GM13976 (cell line): ENCODE measurements at places on chromosomes 3 and 15.

DNA sequence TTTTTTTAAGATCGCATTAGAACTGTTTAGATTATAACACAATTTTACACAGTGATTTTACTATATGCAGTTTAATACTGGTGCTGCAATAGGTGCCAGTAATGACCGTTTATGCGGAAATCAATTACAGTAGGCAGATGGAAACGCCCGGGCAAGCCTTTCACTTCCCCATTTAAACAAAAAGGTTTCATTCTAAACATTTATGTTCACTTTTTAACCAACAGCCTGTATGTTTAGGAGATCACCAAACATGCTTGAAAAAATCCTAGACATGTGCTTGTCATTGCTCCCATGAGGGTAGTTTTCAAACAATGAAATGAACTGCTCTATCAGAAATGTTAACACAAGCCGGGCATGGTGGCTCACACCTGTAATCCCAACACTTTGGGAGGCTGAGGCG lies 2.7 kb downstream of the BNIP2 start:
- peak; percentile 49 for DNase-seq

GRCh38 chr3:46416125-46416810 lies 9.2 kb downstream of the CCRL2 start:
- no peak for DNase-seq

- DNase-seq, result no peak
Observed at GRCh38 chr3:129346695-129347457, 68.2 kb downstream of the HMCES start.

- no peak for DNase-seq
Observed at GRCh38 chr15:38164507-38164906, 88.1 kb upstream of the SPRED1 start.

DNA sequence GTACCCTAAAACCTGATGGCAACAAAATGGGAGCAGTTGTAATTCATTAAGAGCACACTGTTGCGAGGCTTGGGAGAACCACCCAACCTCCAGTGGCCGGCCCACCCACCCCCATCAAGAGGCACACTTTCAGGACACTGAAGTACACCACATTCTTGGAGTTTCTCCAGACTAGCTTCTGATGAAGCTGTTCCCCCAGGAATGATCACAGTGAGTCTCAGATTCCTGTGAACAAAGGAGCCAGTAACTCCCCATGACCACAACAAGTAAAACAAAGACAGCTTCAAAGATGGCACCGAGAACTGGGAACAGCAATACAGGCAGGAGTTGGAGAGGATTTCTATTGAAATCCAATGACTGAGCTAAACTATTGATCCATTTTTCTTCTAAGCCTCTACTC lies 126.0 kb downstream of the ST8SIA2 start:
- DNase-seq, result no peak
